NCI-H446 (cell line): ENCODE measurements at places on chromosomes 3 and 15.

GRCh38 chr3:61315871-61316270 lies 64.6 kb upstream of the FHIT start:
- DNase-seq: no peak

- no peak for DNase-seq
Observed at GRCh38 chr15:53762916-53763315, 3.5 kb upstream of the WDR72 start.

- no peak for DNase-seq
Observed at GRCh38 chr3:185658943-185659342, 72.8 kb downstream of the SENP2 start.

DNA sequence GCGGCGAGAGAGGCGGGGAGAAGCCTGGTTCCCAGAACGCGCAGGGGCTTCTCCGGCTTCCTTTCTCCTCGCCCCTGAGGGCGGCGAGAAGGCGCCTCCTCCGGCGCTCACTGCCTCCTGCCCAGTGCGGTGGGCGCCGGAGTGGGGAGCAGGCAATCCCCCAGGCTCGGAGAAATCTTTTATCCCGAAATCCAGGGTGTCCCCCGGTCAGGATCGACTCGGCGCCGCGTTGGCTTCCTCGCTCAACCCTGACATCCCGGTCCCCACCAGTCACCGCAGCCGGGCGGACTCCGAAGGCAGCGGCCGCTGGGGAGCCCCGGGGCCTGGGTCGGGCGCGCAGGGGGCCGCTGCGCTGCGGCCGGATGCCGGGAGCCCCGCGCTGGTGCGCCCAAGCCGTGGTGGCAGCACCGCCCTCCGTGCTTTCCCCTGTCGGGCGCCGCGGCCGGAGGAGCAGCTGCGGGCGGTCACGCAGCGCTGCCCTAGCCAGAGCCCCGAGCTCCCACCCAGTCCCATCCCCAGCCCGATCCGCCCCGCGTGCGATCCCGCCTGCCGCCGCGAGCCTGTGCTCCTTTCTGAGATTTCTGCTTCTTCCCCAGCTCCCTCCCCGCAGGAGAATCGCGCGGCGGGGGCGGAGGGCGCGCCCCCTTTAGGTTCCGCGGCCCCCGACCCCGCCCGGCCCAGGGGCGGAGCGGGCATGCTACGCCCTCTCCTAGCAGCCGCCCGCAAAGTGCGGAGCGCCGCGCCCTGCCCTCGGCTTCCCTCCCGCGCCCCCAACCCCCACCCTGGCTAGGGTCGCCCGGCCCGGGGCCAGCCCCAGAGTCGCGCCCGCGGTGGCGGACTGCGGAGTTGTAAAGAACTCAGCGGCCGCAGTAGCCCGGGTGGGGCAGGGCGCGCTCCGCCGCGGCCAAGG lies 683 bp upstream of the CACNA2D3 start:
- no peak for DNase-seq

GRCh38 chr15:66713843-66714508 lies 11.9 kb downstream of the SMAD6 start:
- DNase-seq: no peak

DNA sequence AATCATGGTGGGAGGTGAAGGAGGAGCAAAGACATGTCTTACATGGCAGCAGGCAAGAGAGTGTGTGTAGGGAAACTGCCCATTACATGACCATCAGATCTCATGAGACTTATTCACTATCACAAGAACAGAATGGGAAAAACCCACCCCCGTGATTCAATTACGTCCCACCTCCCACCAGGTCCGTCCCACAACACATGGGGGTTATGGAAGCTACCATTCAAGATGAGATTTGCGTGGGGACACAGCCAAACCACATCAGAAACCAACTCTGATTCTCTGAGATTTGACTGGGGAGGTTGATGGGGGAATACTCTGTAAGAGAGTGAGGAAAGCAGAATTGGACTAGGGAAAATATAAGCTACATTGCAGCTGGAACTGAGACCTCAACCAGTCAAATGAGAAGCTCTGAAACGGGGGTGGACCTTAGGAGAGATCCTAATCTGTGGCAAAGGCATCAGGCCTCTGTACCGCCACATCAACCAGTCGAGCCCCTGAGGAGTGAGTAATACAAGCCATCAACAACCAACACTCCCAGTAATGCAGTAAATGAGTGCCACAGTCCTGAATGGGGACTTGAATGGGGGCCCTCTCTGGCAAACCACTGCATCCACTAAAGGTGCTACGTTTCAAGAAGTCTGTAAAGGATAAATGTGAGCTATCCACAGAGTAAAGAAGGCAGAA lies 207.9 kb upstream of the GADL1 start:
- no peak for DNase-seq

GRCh38 chr3:115074502-115074901 lies 72.6 kb downstream of the ZBTB20 start:
- no peak for DNase-seq

DNA sequence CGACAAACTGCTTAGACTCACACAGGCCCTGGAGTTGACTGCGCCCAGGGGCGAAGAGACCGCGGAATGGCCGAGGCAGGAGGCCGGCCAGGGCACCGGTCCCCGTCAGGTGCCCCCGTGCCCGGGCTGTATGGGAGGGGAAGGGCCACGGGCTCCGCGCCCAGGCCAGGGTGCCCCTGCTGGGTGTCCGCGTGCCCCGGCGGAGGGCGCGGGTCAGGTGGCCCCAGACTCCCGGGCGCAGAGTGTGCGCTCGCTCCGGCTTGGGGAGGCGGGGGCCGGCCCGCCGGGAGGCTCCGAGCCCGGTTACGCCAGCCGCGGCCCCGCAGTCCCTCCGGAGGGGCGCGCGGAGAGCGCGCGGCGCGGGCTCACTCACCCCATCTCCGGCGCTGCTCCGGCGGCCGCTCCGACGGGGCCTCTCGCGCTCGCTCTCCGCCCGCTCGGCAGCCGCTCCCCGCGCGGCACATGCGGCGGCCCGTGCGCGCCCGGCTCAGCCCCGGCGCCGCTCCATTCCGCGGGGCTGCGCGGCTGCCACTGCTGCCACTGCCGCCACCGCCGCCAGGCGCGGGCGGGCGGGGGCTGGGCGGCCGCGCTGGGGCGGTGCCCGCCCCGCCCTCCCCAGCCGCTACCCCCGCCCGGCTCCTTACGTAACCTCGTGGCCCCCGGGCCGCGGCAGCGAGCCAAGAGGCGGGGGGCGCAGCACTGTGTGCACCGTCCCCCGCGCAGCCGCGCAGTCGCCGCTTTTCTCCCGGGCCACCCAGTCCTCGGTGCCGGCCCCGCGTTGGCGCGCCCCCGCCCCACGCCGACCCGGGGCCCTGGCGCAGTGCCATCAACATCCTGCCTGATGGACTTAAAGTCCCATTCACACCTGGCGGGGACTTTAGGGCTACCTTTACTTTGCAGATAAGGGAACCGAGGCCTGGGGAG lies at the start of gene HOMER2:
Gene HOMER2, minus strand, starts transcription at position 563 of the 924 bp plus-strand sequence. Its CDS starts 185 bp downstream, at position 378.
- DNase-seq: no peak

DNA sequence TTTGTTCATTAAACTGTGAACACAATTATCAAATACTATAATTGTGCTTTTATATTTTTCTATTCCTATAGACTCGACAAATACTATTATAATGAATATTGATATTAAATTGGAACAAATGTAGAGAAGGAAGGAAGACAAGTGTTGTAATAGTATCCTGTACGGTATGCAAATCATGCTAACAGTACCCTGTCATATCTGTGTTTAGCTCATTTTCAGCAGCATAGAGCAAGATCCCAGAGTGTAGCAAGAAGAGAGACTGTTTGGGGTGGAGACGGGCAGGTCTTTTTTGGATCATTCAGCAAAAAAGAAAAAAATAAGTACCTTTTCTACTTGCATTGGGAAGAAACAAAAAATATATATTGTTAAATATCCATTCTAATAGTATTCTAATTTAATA lies 224.1 kb downstream of the TPRG1 start:
- DNase-seq: no peak

DNA sequence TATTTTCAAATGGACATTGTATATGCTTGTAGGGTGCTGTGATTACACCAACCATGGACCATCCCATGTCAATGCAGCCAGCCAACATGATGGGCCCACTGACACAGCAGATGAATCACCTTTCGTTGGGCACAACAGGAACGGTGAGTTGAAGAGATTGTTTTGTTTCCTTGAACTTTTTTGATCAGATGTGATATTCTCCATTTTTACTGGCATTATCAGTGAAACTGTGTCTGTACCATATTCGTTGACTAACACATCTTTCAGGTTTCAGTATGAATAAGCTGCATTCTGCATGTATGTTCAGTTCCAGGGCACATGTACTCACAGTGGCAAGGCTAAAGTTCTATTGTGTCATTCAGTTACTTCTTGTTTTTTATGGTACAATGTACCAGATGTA lies 655.2 kb downstream of the RBMS3 start:
- DNase-seq: no peak
